ENCODE measurements at places on chromosomes 4 and X.

- DNase-seq: no peak
These were observed 240.5 kb downstream of the PPP4R3C start for GRCh38 chrX:27222661-27223060.

DNA sequence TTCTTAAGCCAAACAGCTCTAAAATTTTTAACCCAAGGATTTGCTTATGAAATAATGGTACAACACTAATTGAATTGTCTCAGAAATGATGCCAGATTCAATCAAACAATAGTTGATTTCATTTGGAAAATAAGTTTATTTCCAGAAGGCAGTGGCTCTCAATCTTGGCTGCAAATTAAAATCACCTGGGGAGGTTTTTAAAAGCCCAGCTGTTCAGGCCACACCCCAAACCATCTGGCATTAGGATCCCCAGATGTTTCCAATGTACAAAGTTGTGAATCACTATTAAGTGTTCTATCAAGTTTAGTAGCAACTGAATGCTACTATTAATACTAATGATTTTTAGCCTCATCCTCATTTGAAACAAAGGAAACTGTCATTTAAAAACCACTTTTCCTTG, 22.2 kb downstream of the TMEM184C start:
- no peak for DNase-seq

DNA sequence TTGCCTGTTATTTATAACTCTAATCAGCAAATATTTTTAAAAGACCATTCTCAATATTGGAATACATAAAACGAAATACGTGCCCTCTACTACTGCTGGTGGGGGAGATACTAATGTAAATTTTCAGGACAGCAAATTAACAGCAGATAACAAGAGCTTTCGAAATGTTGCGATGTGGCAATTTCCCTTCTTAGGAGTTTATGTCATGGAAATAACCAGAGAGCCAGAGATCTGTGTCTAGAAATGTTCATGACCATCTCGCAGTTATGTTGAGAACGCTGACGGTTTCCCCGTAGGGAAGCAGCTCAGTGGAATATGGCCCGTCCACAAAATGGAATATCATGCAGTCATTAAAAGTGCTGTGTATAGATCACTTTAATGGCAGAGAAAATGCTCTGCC, 238.4 kb upstream of the PSAPL1 start:
- no peak for DNase-seq

GRCh38 chrX:15915959-15916703, 61.5 kb upstream of the AP1S2 start:
- no peak for DNase-seq

GRCh38 chrX:30141966-30142365, 73.4 kb upstream of the MAGEB2 start:
- no peak for DNase-seq

DNA sequence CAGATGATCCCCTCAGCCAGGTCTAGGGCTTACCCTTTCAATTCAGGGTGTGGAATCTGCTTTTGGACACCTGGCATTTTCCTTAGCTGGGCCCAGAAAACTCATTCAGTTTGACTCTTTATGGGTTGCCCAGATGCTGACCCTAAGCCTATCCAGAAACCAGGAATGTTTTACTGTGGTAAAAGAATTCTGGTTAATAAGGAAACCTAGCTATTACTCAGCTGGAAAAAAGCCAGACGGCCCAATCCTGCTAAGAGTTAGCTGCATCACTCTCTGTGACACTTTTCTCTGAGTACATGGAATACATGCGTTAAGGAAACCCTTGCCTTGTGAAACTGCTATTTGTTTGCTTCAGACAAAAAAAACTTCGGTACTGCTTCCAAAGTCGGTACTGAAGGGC, 28.0 kb downstream of the ING2 start:
- DNase-seq: no peak

DNA sequence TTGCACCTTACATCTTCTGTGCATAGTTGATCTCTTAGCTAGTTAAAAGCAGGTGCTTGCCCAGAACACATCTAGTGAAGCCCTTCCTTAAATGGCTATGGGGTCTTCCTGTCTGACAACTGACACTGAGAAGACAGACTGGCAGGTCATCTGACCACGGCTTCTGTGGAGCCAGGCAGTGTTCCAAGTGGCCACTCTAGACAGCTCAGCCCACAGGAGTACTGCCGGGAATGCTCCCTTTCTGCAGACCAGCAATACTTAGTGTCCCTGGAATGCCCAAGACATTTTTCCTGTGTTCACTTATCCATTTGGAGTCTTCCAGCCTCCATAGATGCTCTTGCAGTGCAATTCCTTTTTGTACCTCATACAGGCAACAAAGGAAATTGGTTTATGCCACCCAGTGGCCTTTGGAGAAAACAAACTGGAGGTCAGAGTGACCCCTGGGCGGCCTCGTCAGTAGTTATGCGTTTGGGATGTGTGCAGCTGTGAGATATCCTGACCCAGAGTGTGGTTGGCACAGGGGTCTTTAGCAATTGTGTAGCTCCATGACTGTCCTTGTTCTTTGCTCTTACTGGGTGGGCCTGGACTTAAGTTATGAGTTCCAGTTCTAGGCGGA, 335.5 kb downstream of the ARHGAP10 start:
- no peak for DNase-seq

DNA sequence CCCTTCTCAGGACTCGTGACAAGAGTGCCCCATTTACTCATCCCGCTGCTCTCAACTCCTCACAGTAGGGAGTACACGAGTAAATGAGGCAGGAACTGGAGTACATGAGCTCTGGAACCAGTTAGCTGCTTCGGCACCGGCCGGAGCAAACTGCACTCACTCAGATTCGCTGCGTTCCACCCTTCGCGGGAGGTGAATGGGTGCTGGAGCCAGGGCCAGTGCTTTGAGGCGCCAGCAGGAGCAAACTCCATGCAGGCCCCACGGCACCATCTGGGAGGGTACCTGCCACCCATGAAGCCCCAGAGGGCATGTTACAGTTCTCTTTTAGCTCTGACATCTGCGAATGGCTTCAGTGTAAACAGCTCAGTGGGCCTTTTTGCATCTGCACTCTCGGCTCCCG, 315.5 kb upstream of the GK2 start:
- no peak for DNase-seq

DNA sequence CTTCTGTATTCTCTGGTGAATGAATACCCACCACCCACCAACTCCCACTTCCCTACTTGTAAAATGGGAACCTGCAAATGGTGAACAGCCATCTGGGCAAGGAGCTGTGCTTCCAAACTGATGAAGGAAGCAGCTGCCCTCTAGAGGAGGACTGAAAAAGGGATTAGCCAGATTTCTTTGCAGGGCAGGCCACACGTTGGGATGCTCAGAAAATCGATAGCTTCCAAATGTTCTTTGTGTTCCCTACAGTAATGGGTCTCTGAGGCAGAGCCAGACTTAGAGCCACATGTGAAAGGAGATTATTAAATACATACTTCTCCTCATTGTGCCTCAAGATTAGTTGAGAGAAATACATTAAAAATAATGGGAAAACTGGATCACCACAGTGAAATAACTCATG, 39.3 kb upstream of the LPAR4 start:
- no peak for DNase-seq

GRCh38 chr4:169045862-169046584, 36.0 kb upstream of the CBR4 start:
- DNase-seq: no peak

- no peak for DNase-seq
These were observed 10.9 kb upstream of the SMR3B start for GRCh38 chr4:70371987-70372386.

GRCh38 chr4:94168321-94168720, 39.3 kb upstream of the SMARCAD1 start:
- DNase-seq: no peak

DNA sequence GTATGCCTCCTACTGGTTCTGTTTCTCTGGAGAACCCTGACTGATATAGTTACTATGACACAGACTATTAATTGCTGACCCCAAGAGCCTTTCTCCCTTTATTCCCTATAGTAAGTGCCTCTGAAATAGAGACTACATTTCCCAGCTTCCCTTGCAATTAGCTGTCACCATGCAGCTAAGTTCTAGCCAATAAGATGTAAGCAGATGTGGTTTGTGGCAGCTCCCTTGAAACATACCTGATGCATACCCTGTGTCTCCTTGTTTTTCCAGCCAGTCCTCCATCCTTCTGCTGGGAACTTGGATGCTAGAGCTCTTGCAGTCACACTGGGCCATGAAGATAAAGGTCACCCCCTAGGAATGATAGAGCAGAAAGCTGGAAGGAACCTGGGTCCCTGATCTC, 9.7 kb upstream of the TMEM165 start:
- no peak for DNase-seq

GRCh38 chrX:78931814-78932213, 13.4 kb upstream of the P2RY10 start:
- DNase-seq: no peak

- no peak for DNase-seq
These were observed 32.9 kb downstream of the HERC6 start for GRCh38 chr4:88411491-88412096.

DNA sequence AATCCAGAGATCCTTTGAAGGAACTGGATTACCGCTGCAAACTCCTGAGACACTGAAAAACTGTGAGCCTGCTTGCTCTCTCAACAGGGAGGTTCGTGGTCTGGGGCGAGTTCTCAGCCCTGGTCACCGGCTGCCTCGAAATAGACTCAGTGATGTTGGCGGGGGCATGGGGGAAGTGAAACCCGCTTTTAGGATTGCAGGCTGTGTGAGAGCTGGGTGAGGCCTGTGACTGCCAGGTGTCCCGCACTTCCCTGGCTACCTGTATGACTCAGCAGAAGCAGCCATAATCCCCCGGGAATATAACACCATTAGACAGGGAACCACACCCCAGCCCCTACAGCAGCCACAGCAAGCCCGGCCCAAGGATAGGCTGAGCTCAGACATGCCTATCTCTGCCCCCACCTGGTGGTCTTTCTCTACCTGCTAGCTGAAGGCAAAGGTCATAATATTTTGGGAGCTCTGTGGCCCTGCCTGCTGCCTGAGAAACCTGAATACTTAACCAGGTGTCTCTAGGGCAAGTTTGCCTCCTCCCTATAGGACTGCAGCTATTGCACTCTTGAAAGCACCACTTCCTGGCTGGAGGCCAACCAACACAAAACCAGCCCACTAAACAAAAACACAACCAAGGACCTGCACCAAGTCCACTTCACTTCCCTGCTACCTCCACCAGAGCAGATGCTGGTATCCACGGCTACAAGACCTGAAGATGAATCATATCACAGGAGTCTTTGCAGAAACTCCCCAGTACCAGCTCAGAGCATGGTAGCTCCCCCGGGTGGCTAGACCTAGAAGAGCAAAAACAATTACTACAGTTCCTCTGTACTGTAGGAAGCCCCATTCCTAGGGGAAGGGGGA, 202.0 kb downstream of the RRAGB start:
- DNase-seq: no peak

DNA sequence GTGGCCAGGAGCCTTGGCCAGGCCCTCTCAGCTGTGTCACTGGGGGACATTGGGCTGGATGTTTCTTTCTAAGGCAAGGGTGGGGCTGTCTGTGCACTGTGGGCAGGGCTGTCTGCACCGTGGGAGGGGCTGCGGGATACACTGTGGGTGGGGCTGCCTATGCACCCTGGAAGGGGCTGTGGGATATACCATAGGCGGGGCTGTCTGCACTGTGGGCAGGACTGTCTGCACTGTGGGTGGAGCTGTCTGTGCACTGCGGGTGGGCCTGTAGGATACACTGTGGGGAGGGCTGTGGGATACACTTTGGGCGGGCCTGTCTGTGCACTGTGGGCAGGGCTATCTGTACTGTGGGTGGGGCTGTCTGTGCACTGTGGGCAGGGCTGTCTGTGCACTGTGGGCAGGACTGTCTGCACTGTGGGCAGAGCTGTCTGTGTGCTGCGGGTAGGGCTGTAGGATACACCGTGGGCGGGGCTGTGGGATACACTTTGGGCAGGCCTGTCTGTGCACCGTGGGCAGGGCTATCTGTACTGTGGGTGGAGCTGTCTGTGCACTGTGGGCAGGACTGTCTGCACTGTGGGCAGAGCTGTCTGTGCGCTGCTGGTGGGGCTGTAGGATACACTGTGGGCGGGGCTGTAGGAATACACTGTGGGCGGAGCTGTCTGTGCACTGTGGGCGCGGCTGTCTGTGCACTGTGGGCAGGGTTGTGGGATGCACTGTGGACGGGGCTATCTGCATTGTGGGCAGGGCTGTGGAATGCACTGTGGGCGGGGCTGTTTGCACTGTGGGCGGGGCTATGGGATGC, 31.1 kb downstream of the ACOX3 start:
- no peak for DNase-seq

DNA sequence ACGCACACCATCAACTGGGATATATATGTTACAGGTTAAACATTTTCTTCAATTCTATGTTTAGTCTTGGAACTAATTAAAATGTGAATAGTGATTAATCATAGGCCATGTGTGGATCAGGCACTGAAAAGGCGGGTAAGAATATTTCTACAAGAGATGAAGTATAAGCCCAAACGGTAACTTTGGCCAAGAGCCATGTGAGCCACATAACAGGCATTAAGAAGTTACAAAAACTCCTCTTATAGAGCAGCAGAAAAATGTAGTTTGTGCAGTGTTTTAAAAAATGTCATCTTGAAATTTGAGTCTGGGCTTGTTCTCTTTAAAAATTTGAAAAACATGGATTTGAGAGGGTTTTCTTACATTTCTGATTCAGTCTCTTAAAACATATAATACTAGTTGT, 521.8 kb upstream of the DIPK2B start:
- no peak for DNase-seq

- no peak for DNase-seq
These were observed 15.4 kb downstream of the NKX6-1 start for GRCh38 chr4:84483688-84484087.

- DNase-seq: no peak
These were observed 33.3 kb upstream of the MAML3 start for GRCh38 chr4:140187316-140187695.

GRCh38 chr4:72418458-72418857, 150.6 kb downstream of the ADAMTS3 start:
- no peak for DNase-seq

All from posterior cingulate gyrus (tissue), 11 donors.